ENCODE measurements at places on chromosomes 12 and 14. TPM values are rescaled to one million over a fixed set of nuclear protein-coding genes. Genes with fewer than 3 reads are reported as not detected.

DNA sequence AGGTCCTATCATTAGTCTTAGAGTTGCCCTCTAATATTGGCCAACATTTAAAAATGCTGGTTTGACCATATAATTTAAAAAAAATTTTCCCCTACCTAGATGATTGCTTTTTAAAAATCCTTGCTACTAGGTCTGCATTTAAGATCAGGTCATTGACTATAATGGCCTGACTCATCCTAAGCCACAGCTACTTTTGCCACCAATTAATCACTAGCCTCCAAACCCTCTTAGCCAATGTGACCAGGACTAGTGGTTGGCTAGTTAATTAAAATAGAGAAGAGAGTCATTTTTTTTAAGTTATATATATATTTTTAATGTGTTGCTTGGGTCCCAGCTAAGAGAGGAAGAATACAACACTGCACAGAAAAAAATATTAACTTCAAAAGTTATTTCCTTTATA lies 57.5 kb downstream of the SOS2 start:
- DNase-seq, result no peak

DNA sequence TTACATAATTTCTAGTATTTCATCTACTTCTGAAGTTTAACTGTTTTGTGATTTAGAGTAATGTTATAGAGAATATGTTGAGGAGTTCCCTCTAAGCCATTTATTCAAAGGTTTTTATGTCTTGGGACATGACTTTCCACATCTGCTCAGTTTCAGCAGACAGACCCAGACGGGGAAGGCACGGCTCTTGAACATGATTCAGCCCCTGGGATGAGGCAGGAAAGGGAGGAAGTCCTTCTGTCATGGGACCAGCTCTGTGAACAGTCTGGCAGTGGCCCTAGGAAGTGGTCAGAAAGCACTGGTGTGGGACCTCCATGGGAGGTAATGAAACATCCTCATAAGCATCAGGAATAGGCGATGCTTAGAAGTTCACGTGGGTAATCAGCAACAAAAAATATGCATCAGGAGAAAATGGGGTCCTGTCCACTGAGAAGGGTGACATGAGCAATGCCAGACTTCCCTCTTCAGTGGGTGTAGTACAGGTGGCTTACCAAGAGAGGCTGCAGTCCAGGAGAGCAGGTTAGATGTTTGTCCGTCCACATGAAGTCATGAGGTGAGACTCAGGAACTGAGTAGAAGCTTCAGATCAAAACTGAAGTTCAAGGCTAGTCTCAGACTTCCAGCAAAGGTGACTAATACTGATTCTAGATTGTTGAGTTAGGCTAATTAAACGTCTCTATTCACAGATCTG lies 248.5 kb downstream of the IPO8 start:
- DNase-seq, result no peak

DNA sequence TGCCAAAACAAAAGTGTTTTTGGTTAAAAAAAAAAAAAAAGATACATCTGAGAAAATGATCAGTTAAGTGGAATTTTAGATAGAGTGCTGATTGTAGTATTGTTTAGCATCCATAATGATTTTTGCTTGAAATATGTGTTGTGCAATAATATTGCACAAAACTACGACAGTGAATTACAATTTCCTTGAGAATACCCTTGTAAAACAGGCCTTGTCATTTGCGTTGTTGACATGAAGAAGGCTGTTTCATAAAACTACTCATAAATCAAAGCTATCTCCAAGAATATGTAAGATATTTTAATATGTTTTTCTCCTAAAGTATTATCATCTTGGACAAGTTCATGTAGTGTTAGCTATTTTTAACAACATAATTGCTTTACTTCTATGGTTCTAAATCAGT lies 1077.0 kb downstream of the LRFN5 start:
- no peak for DNase-seq

- DNase-seq, result no peak
Observed at GRCh38 chr14:31170411-31170810, 37.2 kb downstream of the HECTD1 start.

- DNase-seq, result no peak
Observed at GRCh38 chr12:26514364-26514763, 318.6 kb downstream of the ITPR2 start.

DNA sequence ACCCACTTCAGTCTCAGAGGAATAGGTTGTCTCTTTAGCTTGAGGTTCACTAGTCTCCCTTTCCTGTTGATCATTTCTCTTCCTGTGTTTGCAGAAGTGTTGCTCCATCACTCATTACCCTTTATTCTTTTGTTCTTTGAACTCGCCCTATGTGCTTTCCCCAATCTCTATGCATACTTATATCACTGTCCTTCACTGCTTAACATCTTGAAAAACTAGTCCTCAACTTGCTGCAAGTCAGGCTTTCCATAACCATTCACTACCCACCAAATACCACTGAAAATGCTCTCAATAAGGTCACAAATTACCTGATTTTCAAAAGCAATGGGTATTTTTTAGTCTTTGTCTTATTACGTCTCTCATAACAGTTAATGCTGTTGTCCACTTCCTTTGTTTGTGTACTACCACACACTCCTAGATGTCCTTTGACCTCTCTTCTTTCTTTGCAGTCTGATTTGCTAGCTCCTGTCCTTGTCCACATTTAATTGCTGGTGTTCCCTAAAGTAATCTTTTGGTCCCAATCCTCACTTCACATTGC lies 80.8 kb downstream of the RIC8B start:
- DNase-seq, result no peak

DNA sequence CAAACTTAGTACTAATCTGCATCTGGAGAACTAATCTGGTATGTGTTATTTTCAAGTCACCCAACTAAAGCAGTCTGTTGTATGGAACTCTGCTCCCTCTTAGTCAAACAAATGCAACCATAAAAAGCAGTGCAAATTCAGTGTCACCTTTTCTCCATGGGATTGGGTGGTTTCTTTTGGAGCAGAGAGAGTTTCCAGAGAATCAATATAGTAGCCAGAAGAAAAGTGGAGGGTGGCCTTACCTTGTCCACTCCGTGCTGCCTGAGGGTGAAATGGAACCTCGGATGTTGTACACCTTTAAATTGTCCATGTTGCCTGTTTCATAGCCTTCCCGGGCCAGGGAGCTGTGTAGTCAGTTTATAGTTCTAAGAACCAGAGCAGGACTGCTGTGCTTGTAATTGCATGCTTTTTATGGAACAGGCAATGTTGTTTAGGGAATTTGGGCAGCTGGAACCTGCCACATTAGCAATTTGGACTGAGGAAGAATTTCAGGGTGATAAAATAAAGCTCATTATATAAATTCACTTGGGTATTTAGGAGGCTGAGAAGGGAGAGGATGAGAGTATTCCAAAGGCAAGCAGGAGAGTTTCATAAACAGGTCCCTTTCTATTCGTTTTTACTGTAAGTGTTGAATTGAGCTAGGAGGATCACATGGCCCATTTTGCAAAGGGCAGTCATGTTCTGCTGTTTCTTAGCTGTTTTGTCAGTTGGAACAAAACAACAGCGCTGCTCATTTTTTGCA lies 60.5 kb downstream of the CRADD start:
- DNase-seq, result no peak

DNA sequence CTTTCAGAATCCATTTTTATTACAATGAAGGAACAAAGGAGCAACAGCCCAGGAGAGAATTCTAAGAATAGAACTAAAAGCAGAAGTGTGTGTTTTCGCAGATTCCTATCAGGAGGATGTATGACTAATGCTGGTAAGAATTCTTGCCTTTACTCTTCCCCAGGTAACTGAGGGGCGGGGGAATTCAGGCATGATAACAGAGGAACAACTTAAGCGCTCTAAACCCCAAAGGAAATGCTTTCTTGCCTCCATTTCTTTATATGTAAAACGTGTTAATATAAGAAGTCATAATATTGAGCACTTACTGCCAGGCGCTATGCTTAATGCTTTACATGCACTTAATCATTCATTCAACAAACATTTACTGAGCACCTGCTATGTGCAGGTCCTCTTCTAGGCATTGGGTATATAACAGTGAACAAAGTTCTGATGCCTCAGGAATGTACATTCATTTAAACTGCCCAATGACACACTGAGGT lies 4.5 kb downstream of the HCAR1 start:
- peak; percentile 48 for DNase-seq

- no peak for DNase-seq
Observed at GRCh38 chr14:22650046-22650739, 6.0 kb upstream of the OR6J1 start.

DNA sequence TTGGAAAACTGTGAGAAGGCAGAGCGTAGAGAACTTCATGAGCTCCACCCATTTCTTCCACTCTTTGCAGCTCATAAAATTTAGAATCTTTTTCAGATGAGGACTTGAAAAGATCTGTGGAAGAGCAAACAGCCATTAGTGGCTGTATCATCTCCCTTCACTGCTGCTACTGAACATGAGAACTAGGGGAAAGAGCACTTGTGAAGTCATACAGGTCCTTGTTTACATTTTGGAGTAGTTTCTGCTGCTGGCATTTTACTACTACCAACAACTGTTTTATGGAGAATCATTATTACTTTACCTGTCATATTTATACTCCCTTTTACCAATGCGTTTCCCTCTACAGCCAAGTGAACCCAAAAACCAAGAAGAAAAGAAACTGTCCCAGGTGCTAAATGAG lies 41.0 kb downstream of the RPGRIP1 start:
- no peak for DNase-seq

DNA sequence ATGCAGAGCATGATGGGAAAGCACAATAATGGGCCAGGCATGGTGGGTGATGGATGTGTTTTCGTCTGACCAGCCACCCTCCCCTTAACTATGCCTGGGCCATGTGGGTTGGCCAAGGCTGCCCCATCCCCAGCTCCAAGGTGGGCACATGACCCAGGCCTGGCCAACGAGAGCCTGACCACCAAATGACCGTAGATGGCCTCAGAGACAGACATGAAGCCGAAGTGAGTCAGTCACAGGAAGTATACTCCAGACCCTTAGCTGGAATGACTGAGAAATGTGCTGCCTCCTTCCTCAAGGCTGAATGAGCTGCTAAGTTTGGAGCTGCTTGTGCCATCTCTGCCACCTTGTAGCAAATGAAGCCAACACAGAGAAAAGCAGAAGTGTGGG lies 233.6 kb downstream of the BCL11B start:
- no peak for DNase-seq

DNA sequence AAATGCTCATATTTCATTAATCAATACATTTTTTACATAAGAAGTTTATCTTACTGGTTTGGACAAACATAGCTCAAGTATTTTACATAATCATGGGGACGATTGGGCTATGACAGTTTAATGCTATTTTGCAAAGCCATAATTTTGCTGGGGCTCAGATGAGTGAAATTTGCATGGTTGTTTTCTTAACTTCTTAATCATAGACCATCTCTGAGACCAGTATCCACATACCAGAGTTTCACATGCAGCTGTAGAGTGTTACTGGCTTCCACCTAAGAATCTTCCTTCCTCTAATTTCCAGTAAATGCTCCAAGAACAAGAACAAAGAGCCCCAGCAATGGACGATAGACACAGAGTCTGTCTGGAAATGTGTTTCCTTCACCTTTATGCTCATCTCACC lies 303.0 kb upstream of the TMEM132C start:
- DNase-seq, result no peak

- DNase-seq, result no peak
Observed at GRCh38 chr12:44640427-44641190, 235.5 kb downstream of the NELL2 start.

DNA sequence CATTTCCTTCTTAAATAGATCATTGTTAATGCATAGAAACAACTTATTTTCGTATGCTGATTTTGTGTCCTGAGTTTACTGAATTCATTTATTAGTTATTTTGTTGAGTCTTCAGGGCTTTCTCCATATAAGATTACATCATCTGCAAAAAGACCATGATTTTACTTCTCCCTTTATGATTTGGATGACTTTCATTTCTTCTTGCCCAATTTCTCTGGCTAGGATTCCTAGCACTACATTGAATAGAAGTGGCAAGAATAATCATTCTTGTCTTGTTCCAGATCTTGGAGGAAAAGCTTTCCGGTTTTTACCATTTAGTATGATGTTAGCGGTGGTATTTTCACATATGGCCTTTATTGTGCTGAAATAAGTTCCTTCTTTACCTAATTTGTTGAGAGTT lies 303.0 kb upstream of the RTL1 start:
- no peak for DNase-seq

GRCh38 chr12:113424915-113425823 lies 3.0 kb downstream of the SDSL start:
- no peak for DNase-seq

DNA sequence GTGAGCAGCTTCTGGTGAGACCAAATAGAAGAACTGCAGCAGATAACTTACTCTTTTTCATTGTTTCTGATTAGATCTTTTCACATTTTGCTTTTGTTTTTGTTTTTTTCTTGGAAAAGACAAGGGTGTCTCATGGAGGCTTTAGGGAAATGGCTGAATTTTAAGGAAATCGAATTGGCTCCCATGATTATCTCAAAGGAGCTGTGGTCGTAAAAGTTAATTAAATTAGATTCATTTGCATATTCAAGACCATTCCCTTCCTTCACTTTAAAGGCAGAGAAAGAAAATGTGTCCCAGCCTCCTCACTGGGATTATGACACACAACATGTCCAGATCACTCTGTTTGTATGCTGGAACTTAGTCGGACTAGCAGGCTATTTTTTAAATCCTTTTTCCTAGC lies 106.4 kb upstream of the MDM1 start:
- no peak for DNase-seq

DNA sequence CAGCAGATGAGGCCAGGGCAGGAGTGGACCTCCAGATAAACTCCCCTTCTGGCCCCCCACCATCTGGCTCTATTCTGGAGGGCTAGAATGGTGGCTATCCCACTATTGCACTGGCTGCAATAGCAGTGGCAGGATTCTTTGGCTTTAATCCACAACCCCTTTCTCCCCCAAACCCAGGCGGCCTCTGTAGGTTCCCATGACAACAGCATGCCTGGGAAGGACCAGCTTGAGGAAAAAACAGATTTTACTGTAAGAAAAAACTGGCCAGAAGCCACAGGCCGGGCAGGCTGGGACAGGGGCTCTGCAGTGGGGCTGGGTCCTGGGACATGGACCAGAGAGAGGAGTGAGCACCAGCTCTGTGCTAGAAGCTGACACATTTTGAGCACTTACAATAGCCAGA lies 13.6 kb upstream of the ACVR1B start:
- no peak for DNase-seq

The FKBP3 gene
- 74.9 TPM for total RNA-seq

The C14orf180 gene
- not detected for total RNA-seq

The SMIM41 gene
- total RNA-seq, result not detected

The LALBA gene
- total RNA-seq, result not detected

The OR6C6 gene
- not detected for total RNA-seq

The NANOG gene
- total RNA-seq, result not detected

Measured in epithelial cell of proximal tubule (primary cell).